Activated B cell treated with CpG ODN at 0.5 μM for 24 hours (primary cell): ENCODE measurements at places on chromosomes 3 and 15.

GRCh38 chr3:126713199-126713598 is 9.2 kb downstream of the CHCHD6 start:
- no peak for DNase-seq

DNA sequence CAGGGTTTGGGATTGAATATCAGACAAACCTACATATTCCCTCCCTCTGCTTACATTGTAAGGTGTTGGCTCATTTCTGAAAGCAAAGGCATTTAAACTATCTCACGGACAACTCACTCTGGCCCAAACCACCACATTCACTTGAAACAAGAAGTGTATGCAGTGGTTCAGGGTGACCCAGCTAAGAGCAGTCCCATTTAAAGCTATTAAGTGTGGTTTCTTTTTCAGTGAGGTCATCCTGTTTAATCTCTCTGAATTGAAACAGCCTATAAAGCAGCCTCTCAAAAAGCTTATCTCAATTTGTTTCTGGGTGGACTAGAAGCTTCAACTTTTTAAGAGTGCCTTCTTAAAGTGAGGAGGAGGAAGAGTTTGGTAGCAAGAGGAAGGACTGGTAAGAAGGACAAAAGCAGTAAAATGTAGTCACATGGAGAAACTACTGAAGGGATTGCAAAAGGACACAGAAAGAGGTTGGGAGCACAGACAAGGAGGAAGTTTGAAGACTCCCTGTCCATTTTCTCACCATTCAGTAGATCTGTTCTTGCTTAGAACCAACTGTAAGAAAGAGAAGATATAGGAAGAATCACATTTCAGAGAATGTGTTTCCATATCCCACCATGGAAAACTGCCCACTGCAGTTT is 151.6 kb downstream of the TMCO5A start:
- DNase-seq = no peak

DNA sequence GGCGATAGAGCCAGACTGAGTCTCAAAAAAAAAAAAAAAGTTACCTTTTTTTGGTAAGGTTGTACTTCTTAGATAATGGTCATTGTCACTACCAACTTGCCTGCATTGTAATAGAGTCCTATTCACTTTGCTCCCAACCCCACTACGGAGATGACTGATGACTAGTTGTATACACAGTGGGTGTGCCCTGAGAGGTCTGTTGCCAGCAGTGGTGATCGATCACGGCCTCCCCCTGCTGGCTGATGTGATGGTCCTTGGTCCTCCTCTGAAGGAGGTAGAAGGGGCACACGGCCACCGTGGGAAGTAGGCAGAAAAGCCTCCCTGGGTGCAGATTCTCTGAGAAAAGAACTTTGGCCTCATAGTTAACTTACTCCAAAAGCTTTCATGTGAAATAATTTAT is 10.7 kb downstream of the GCNT3 start:
- DNase-seq = peak; percentile 20

DNA sequence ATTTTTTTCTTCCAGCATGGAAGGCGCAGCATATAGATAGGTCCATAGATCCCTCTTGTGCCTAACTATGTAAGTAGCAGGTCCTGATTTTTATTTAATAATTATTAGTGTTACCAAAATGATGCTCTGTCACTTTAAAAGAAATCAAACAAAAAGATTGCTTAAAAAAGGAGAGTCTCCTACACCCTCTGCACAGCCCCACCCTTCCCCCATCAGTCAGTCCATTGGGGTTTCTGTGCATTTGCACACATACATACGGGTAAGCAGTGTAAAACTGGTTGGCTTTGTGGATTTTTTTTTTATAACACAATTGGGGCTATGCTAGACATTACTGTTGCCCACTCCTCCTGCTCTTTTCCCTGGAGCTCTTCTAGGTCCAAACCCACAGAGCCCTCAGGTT is 7.0 kb upstream of the RPP14 start:
- DNase-seq = no peak

GRCh38 chr3:50687127-50687751 is 12.5 kb downstream of the DOCK3 start:
- DNase-seq = no peak

DNA sequence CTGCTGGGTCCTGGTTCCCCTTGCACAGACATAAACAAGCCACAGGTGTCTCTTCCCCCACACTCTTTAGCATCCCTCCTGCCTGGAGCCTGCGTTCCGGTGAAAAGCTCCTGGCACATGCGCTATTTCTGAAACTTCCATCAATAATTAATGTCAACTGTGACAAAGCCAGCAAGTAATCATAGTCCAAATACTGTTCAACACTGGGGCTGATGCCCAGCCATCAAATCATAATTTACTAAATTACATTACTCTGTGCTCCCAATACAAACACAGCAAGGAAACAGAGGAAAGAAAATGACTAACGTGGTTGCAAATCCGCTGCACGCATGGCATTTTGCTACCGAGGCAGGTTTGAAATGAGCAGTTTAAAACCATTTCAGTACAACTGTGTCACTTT is 294.7 kb downstream of the ERC2 start:
- no peak for DNase-seq

- peak; percentile 35 for DNase-seq
Observed at GRCh38 chr3:108477511-108478147, 32.8 kb downstream of the MYH15 start.

- DNase-seq = no peak
Observed at GRCh38 chr3:15102256-15102655, 3.3 kb upstream of the RBSN start.

- DNase-seq = no peak
Observed at GRCh38 chr3:125334675-125335560, 40.2 kb downstream of the ZNF148 start.

GRCh38 chr3:170058127-170058526 is 20.3 kb downstream of the GPR160 start:
- no peak for DNase-seq

DNA sequence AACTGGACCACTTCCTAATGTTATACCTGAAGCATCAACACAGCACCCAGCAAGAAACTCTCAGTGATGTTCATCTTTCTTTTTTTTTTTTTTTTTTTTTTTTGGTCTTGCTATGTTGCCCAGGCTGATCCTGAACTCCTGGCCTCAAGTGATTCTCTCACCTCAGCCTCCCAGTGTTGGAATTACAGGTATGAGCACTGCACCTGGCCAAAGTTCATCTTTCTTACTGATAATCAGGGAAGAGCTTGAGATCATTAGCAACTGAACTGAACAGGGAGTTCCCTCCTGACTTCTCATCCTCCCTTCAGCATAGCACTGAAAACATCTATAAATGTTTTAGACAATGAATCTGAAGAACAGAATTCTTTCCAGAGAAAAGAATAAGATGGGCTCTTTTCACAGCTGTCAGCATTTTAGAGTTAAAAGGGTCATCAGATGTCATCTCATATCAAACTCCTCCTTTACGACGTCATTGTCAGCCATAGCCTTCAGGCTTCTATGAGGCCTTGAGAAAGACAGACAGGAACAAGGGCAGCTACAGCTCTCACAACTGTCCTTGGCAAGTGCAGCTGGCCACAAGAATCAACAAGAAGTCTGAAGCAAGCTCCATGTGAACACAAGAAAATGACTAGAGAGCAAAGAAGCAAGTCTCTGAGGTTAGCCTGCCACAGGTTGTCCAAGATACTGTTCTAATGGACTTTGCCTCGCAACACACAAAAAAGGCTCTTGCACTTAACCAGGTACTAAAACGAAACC is 33.8 kb downstream of the SCAP start:
- DNase-seq = no peak

DNA sequence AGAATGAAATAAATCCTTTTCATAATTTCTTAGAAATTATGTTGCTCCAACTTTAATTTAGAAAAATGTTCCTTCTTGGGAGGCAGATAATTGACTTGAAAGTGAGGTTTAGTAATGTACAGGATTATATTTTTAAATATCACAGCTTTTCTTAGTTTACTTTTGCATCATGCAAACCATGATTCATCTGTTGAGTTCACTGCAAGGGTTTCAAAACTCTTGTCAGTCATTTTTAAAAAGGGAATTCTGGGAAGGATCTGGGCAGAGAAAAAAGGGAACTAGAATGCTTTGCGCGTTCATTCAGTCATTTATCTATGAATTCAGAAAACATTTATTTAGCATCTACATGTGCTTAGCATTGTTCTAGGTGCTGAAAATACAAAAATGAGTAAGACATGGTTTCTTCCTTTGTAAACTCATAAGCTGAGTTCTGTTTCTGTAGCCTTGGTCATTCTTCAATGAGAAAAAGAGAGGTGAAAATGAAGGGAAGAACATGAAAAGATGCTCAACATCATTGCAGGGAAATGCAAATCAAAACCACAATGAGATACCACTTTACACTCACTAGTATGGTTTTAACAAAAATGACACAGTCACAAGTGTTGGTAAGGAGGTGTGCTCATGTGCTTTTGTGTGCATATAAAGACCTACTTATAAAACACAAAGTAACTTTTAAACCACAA is 209.1 kb downstream of the NR1D2 start:
- no peak for DNase-seq
